NCI-H226 (cell line): ENCODE measurements at places on chromosomes 11 and 22.

- no peak for DNase-seq
Observed at GRCh38 chr11:132142121-132142520, 771.7 kb downstream of the NTM start.

GRCh38 chr22:35995348-35995747, 33.3 kb downstream of the RBFOX2 start:
- DNase-seq = no peak

GRCh38 chr11:13283636-13284035, 6.0 kb downstream of the BMAL1 start:
- no peak for DNase-seq

DNA sequence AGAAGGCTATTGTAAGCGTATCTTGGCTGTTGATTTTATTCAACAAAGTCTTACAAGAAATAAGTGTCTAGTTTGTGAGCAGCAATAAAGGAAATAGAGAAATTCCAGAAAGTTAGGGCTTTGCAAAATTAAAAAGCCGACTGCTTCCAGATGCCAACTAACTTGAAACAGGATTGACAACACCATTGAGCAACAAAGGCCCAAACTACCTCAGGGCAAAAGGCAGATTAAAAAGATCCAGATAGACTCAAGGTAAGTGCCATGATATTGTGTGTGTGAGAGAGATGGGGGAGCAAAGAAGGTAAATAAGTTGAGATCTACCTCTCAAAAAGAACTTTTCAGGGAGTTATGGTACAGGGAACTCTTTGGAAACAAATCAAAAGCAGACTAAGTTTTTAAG, 49.1 kb downstream of the PARVG start:
- no peak for DNase-seq

DNA sequence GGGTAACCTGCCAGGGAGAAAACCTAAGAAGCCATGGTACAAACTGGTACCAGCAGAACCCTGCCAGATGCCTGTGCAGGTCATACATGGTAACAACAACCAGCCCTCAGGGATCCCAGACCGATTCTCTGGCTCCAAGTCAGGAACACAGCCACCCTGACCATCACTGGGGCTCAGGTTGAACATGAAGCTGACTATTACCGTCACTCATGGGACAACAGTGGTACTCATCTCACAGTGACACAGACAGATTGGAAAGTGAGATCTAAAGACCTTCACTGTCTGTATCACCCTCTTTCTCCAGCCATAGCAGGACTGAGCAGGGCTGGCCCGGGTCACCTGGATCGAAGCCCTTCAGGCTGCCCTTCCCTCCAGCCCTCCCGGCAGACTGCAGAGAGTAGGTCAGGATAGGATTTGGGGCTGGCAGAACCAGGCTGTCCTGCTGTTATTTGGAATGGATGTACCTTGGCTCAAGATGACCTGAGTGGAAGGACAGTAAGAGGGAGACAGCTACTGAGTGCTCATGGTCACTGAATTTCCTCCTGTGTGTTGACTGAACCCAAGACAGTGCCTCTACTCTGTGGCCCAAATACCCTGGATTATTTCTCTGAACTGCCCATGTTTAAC, 94.7 kb downstream of the GGTLC2 start:
- no peak for DNase-seq

DNA sequence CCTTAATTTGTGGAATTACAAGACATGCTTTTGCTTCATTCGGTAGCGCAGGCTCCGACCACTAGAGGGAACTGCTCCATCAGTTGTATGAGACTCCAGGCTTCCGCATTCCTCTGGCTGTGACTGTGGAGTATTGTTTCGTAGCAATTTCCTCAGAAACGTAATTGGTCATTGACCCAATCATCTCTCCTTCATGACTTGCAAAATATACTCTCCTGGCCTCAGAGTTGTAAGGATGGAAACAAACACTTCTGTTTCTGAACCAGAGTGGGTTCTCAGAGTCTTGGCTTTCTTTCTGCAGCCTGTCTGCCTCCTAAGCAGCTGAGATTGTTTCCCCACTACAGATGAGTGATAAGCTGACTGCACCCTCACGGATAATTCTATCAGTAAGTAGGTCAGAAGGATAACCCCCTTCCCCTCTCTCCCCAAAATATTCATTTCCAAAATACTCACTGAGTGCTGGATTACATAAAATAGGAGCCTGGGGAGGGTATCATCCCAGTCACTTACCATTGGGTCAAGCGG, 146.8 kb upstream of the ZC3H12C start:
- DNase-seq = peak; percentile 87

GRCh38 chr11:126800009-126800408, 200.6 kb downstream of the KIRREL3 start:
- no peak for DNase-seq

- DNase-seq = no peak
Observed at GRCh38 chr11:121478895-121479697, 26.3 kb upstream of the SORL1-AS1 start.
